Progenitor cell of endocrine pancreas (in vitro differentiated cells): ENCODE measurements at places on chromosomes 16 and 17.

DNA sequence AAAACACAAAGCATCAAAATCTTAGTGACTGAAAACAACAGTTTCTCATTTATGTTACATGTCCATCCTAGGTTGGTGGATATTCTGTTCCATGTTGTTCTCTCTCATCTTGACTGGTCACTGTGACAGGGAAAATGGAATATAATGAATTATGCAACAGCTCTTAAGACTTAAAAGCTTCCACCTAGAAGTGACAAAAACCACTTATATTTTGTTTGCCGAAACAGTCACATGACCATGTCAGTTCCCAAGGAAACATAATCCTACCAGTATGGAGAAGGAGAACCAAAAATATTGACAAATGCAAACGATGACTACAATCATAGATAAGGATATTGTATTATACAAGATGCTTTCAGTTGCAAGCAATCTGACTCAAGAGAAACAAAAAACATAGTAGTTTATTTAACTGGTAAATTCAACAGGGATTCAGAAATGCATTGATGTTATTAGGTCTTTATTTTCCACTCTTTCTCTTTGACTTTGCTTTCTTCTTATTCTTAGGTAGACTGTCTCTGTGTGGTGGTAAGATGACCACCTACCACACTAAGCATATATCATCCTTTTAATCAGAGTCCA lies 103.8 kb downstream of the SSH2 start:
- DNase-seq: no peak

DNA sequence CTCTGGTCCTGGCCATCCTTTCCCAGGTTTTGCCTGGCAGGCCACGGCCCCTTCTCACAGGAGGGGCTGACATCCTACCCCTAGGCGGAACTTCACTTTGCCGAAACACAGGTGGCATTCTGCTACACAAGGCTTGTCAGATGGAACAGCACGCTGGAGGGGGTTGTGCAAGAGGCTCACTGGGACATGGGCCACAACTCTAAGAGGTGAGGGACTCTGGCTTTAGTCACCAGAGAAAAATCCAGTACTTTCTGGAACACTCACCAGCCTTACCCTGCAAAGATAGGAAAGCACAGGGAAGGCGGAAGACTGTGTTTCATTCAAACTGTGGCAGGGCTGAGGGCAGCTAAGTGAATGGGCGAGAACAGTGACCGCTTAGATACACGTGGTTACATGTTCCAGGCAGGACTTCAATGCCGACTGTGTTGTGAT lies 18.3 kb downstream of the CDC42EP4 start:
- DNase-seq: no peak

GRCh38 chr16:56350491-56351405 lies 74.6 kb downstream of the AMFR start:
- no peak for DNase-seq

DNA sequence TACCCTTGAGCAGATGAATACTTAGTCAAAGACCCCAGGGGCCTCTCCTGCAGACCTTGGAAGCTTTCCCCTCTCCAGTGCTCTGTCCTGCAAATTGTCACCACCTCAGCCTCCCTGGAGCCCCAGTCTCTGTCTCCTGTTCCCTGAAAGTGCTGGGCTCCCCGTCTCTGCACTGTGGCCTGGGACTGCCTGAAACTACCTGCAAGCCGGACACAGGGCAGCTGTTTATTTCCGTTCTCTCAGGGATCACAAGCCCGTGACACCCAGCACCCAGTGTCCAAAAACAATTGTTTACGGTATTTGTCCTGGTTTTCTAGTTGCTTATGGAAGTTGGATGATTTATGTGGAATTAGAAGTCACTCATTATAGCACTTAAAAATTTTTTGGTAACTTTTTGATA lies 81.6 kb upstream of the CHMP6 start:
- no peak for DNase-seq

DNA sequence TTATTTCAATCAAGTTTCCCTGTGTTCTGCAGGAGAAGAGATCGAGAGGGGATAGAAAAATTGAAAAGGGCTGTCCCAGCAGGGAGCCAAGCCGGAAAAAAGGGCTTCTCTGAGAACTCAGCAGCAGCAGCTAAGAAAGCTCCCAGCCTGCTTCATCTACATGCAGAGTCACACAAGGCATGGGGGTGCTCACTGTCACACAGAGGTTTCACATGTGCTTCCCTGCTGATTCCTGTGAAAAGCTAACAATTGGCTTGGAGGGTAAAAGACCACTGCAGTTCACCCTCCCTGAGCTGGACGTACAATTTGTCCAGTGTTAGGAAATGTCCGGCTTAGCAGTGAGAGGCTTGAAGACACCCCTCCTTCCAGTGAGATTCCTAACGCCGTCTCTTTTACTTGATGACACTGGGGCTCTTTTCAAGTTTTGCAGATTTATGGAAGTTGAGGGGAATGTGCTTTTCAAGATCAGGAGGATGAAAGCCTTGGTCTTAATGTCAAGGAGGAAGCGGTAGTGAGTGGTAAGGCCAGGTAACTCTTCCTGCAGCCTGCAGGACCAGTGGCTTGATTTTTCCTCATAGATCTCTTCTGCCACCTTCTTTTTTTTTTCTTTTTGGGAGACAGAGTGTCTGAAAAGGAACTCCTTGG lies 85.6 kb downstream of the WNT3 start:
- no peak for DNase-seq

GRCh38 chr17:19317359-19318095 lies 45.0 kb downstream of the B9D1 start:
- DNase-seq: peak; percentile 26

DNA sequence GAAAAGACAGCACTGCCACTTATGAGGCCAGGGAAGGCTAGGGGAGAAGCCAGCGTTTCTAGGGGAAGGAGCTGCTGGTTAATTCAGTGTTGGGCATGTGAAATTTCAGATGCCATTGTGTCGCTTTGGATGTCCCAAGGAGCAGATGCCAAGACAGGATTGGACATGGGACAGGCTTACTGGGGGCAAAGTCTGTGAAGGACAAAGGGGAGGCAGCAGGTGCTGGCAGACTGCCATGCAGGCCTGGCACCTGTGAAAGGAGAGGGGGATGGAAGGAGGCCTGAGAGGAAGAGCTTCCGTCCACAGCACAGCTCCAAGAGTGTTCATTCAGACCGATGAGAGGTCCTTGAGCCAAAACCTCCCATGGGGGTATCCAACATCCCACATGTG lies 255.5 kb upstream of the RPL38 start:
- DNase-seq: no peak

DNA sequence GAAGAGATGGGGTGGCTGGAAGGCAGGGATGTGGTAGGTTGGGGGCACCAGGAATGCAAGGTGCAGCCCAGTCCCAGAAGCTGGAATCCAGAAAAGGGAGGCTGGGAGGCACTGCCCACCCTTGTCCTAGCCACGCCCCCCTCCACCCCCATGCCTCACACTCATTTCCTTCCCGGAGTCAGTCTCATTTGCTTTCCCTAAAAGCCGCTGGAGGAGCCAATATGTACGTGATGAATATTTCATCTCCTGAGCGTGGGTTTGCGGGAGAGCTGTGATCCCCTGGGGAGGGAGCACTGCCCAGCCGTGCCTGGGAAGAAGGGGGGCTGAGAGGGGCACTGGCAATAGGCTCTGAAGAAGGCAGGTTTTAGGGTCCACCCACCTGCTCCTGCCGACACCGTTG lies 124.5 kb upstream of the LHX1 start:
- DNase-seq: no peak

- no peak for DNase-seq
Measured at GRCh38 chr17:77504652-77505155, 363.9 kb downstream of the SEC14L1 start.

DNA sequence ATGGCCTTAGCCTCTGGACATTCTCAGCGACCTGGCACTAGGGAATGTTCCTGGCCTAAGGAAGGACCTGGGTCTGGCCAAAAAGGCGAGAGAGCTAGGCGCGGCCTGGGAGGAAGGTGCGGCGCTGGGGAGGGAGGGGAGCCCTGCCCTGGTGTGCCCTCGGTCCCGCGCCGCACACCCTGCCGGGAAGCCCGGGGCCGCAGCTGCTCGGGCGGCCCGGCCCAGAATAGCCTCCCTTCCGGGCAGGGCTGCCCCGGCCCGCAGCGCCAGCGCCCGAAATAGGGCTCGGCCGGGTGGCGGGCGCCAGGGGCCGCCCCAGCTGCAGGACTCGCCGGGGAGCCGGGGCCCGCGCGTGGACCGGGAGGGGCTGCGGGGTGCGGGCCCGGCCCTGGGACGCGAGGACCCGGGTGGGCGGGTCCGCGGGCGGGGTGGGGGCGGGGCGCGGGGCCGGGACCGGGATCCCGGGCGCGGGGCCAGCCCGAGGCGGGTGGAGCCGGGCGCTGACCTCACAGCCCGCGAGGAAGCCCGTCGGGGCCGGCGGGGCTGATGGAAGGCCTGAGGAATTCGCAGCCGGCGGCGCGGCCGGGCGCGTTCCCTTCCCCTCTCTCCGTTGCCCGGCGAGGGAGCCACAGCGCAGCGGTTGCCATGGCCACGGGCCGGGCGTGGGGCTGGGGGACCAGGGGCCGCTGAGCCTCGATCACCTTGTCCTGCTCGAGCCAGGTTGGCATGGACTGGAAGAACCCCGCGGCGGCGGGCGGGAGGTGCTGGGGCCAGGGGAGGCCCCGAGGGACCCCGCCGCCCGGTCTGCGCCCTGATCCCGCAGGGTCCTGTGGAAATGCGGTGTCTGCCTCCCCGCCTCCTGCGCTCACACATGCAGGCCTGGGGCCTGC lies 18.1 kb downstream of the SOCS3 start:
- peak; percentile 66 for DNase-seq

DNA sequence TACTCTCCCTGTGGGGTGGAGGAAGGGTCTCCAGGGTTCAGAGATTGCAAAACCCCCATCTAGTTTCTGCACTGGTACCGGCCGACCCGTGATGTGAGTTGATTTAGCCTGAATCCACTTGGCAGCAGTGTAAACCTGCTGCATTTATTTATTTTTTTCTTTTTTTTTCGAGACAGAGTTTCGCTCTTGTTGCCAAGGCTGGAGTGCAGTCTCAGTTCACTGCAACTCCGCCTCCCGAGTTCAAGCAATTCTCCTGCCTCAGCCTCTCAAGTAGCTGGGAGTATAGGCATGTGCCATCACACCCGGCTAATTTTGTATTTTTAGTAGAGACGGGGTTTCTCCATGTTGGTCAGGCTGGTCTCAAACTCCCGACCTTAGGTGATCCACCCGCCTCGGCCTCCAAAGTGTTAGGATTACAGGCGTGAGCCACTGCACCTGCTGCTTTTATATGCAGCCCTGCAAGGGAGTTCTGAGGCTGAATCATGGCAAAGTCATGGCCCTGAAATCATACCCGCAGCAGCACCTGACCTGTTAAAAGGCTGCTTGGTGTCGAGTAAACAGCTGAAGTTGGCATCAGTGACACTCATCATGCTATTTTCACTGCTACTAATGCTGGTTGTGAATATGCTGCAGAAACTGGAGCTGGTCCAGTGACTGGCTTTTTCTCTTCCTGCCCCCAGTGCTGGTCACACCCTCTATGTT lies 21.4 kb downstream of the DEXI start:
- no peak for DNase-seq

DNA sequence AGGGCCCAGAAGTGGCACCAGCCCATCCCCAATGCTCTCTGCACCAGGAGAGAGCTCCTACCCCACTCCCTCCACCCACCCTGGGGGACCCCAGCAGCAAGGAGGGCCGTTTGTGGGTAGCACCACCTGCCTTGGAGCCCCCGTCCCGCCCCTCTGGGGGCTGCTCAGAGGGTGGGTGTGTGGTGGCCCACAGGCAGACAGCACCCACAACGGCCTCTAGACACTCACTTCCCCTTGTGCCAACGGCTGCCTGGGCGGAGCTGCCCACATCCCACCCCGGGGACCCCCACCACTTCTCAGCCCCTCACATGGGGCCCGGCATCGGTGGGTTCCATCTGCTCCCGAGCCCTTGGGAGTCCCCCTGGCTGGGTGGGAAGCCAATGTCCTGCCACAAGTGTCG lies 33.3 kb downstream of the BAHCC1 start:
- no peak for DNase-seq

GRCh38 chr16:20203272-20203671 lies 124.0 kb downstream of the GP2 start:
- DNase-seq: no peak

DNA sequence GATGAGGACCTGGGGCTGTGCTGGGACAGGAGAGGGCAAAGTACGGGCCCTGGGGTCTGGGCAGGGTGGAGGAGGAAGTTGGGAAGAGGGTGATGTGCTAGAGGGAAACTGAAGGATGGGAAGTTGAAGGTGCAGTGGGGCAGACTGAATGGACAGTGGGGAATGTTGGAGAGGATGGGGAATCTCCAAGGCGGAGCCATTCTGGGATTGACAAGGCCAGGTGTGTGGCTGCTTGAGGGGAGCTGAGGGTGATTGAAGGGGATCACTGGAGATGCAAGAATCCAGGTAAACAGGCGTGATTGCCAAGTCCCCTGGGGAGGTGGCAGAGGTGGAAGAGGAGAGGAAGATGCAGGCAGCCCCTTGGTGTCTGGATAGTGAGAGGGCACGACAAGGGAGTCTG lies 8.5 kb upstream of the HSD3B7 start:
- DNase-seq: no peak

DNA sequence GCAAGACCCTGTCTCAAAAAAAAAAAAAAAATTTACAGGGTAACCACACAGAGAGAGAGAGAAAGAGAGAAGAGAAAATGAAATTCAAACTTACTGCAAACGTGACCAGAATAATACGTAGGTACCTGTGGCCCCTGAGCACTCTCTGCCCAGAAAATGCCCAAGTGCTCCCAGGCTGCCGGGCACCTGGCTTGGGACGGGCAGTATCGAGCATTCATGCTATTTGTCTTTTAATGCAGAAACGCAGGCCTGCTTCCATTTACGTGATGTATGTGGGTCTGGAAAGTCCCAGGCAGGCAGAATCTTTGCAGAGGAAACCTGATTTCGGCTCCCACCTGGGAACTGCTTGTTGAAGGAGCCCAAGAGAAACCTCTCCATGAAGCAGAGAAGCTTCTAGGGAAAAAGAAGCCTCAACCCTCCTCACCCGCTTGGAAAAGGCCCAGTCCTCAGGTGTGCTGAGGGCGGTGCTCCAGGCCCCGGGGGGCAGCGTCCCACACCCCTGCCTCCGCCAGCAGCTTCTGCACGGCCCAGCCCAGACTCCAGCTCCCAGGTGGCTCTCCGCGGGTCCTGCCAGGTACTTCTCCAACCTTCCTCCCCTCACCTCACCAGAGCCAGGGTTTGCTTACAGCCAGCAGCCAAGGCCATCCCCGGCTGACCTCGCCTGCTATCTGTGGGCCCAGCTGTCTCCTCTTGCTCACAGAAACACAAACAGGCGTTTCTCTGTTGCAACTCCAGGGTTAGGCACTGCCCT lies 14.0 kb downstream of the RPH3AL start:
- no peak for DNase-seq

DNA sequence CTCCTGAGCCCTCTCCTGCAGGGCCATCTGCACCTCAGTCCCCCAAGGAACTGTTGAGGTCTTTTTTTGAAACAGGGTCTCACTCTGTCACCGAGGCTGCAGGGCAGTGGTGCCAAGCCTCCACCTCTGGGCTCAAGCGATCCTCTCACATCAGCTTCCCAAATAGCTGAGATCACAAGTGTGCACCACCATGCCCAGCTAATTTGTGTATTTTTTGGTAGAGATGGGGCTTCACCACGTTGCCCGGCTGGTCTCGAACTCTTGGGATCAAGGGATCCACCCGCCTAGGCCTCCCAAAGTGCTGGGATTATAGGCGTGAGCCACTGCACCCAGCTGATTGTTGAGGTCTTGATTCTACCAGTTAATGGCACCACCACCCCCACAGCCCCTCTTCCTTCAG lies 27.9 kb upstream of the ENDOV start:
- no peak for DNase-seq

GRCh38 chr17:66115246-66115645 lies 76.7 kb downstream of the CEP112 start:
- DNase-seq: no peak

GRCh38 chr16:87948119-87948545 lies 3.1 kb upstream of the BANP start:
- no peak for DNase-seq
